Natural killer cell (primary cell): ENCODE measurements at places on chromosomes 12 and 14. TPM values are rescaled to one million over a fixed set of nuclear protein-coding genes. Genes with fewer than 3 reads are reported as not detected.

Gene SYNJ2BP
- 16.6 TPM for total RNA-seq

Gene VASH1
- 13.5 TPM for total RNA-seq

Gene GPN3
- total RNA-seq, result 10.4 TPM

Gene SMCO2
- total RNA-seq, result not detected

Gene PLEKHD1
- total RNA-seq, result 0.93 TPM

Gene CCDC184
- total RNA-seq, result 4.2 TPM

Gene CLEC9A
- 1.9 TPM for total RNA-seq

Gene TGM1
- 4.9 TPM for total RNA-seq

Gene KCNC2
- total RNA-seq, result not detected

Gene MGP
- not detected for total RNA-seq

DNA sequence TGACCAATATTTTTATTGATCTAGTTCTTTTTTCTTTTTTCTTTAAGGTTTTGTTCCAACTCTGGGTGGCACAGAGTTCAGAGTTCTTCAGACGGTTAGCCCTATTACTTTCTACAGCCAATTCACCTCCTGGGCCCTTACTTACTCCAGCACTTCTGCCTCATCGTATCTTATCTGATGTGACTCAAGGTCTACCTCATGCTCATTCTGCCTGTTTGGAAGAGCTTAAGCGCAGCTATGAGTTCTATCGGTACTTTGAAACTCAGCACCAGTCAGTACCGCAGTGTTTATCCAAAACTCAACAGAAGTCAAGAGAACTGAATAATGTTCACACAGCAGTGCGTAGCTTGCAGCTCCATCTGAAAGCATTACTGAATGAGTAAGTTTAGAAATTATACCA is 64.7 kb downstream of the VEZT start:
- no peak for DNase-seq

- DNase-seq, result peak; percentile 2
These were observed 279.3 kb upstream of the DDHD1 start for GRCh38 chr14:53432378-53432802.

GRCh38 chr14:73723797-73724661 is 9.8 kb upstream of the PNMA1 start:
- no peak for DNase-seq

DNA sequence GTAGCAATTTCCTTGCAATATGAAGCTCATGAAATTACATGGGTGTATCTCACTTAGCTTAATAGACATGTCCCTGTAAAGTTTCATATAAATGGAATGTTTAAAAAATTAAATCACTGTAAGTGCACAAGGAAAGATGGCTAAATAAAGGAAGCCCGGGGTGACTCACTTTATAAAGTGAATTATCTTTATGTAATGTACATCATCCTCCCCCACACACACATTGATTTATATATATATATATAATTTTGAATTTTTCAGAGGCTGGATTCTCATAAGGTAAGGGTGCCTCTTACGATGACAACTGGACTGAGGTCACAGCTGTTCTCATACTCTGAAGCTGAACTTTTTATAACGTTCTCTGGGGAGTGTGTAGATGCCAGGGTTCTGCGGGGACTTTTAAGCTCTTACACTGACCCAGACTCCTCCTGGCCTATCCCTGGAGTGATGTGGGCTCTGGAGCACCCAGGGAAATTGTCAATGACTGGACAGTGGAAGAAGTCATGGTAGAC is 108.7 kb upstream of the HIF1A start:
- DNase-seq, result no peak

DNA sequence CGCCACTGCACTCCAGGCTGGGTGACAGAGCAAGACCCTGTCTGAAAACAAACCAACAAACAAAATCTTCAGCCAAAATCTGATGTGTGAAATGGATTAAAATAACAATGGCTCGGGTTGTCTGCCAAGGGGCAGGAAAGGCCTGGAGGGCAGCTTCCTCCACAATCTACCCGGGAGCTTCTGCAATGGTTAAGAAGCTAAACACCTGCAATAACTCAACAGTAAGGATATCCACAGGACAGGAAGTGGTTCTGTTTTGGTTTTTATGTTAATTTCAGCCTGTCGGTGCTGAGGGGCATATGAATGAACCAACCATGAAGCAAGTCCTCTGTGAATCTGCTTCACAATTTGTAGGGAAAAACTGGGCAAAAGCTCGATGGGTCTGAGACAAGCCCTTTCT is 34.4 kb downstream of the RAD52 start:
- DNase-seq, result no peak

DNA sequence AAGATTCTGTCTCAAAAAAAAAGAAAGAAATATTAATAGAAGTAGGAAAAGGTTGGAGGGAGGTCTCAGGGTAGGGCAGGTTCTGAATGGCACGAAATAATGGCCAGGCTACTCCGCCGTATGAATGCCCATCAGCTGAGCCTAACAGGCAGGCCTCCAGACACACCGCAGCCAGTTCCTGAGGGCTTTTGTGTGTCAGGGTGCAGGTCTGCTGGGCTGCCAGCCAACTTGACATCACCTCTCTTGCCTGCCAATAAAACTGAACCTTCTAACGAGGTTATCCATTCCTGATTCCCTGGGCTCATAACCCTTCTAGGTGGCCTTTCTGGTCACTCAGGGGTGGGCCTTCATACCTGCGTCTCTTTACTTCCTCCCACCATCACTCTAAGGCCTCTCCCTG is 3.0 kb downstream of the IFI27 start:
- no peak for DNase-seq

- DNase-seq, result no peak
These were observed 58.5 kb downstream of the TMTC2 start for GRCh38 chr12:82745063-82745674.

DNA sequence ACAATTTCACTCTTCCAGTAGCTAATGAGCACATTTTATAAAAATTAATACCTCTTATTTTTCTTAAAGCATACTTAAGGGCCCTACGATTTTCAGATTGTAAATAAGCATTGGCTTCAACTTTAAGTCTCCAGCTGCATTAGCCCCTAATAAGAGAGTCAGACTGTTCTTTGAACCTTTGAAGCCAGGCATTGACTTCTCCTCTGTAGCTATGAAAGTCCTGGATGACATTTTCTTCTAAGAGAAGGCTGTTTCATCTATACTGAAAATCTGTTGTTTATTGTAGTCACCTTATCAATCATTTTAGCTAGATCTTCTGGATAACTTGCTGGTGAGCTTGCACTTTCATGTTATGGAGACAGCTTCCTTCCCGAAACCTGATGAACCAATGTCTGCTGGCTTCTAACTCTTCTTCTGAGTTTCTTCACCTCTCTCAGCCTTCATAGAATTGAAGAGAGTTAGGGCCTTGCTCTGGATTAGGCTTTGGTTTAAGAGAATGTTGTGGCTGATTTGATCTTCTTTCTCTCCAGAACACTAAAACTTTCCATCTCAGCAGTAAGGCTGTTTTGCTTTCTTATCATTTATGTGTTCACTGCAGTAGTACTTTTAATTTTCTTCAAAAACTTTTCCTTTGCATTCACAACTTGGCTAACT is 377.1 kb upstream of the RGS6 start:
- DNase-seq, result peak; percentile 42

GRCh38 chr12:111024205-111024801 is 103.9 kb upstream of the MYL2 start:
- DNase-seq, result peak; percentile 67

- DNase-seq, result peak; percentile 67
These were observed 745 bp downstream of the CDCA4 start for GRCh38 chr14:105019861-105020814.

- DNase-seq, result no peak
These were observed 102.7 kb upstream of the DACT1 start for GRCh38 chr14:58535044-58535443.

DNA sequence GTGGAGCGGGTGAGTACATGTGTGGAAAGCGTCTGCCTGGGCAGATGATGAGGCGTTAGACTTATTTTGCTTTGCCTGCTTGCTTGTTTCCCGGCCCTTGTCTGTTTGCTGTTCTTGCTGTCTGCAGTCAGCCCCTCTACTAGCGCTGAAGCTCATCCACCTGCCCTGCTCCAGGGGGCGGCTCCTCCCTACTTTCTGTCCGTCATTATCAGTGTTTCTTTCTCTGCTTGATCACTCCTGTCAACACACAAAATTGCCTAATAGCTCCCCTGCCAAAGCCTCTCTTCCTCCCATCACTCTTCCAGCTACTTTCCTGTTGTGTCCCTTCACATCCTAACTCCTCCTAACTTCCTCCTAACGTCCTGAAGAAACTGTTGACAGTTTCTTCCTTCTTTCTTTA is 34.9 kb upstream of the GALNT8 start:
- no peak for DNase-seq

GRCh38 chr14:94702629-94703028 is 67.3 kb downstream of the GSC start:
- DNase-seq, result no peak

DNA sequence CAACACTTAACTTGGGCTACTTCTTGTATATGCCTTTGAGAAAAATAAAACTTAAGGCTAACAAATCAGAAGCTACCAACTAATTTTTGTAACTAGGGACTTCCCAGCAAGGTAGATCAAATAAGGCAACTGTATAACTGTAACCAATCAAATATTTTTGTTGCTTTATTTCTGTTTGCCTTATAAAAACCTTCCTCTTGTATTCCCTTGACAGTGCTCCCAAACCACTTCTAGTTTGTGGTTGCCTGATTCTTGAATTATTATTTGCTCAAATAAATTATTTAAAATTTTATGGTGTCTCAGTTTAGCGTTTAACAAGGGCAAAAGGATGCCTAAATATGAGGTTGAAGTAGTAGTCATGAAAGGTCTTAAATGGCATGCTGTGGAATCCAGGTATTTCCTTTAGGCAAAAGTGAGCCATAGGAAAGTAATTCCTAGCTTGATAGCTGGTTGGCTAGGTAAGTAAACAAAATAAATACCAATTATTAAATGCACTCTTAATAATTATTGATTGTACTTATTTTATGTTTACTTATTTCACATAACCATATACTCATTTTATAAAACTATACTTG is 632.6 kb downstream of the RPL10L start:
- no peak for DNase-seq

GRCh38 chr12:48454667-48455066 is 17.7 kb upstream of the ANP32D start:
- DNase-seq, result peak; percentile 62

DNA sequence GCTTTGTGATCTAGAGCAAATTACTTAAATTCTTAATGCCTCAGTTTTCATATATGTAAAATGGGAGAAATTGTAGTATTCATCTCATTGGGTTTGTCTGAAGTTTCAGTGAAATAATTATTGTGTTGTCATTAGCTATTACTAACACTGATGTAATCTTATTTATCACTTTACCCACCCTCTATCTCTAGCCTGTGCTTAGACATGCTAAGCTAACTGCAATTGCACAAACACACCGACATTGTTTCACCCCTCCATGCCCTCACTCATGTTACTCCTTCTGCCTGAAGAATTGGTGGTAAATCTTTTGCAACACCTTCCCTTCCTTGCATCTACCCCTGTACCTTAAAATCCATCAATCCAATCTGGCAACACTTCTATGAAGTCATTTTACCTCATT is 241.6 kb downstream of the BCAT1 start:
- DNase-seq, result no peak

DNA sequence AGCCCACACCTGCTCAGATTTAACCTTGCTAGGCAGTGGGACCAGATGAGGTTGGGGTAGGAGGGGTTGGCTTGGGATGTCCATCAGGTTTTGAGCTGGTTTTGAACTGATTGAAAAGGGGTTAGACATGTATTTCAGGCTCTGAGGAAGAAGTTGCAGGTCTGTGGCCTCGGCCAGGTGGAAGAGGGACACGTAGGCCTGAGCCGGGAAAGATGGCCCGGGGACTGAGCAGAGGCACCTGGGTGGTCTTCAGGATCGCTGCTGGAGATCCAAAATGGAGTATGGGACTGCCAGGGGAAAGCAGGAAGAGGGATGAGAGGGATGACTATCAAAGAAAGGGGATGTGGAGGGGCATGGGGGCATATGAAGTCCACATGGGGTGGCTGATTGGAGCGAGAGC is 7.6 kb downstream of the NYNRIN start:
- DNase-seq, result no peak
